OCI-LY7 (cell line): ENCODE measurements at places on chromosomes 3 and 15. TPM values are rescaled to one million over a fixed set of nuclear protein-coding genes. Genes with fewer than 3 reads are reported as not detected.

Gene RASGRF1
- total RNA-seq = 4.5 and 7.3 TPM in 2 replicates

Gene MAP6D1
- 1.1 TPM in 2 replicates for total RNA-seq

GRCh38 chr3:41848753-41849574, 112.9 kb downstream of the ULK4 start:
- DNase-seq = no peak

GRCh38 chr3:150074697-150075416, 104.2 kb upstream of the PFN2 start:
- DNase-seq = no peak

DNA sequence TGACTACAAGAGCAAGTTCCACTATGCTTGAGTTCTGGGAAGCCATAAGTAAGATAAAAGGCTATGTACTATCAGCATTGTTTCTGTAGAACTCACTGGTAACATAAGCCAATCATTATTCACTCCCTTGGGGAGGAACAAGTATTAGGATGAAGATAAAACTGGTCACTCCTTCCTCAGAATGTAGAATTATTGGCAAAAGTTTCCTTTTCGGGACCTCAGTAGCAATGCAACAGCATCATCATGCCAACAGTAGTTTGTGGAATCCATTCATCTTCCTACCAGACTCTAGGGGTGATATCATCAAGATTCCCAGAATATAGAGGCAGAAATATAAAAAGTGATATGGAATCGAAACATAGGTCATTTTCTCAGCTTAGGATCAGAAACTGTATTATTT, 209.5 kb downstream of the PLOD2 start:
- DNase-seq = no peak
